ENCODE measurements at places on chromosomes 5 and 9.

GRCh38 chr9:86730163-86730928 is 217.0 kb downstream of the GAS1 start:
- no peak for DNase-seq

DNA sequence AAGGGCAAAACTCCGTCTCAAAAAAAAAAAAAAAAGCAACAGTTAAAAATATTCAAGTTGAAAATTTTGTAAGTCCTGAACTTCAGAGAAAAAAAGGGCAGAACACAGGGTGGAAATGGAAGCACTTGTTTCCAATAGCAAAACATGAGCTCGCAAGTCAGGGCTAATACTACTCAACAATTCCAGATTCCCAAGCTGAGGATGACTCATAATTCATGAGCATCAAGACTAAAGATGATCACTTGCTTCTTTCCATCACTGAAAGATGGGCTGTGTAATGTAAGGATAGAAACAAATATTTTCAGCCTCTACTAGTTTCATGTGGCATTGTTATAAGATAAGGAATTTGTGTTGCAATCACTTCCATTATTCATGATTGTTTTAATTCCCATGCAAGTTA is 33.5 kb upstream of the FST start:
- DNase-seq, result no peak

DNA sequence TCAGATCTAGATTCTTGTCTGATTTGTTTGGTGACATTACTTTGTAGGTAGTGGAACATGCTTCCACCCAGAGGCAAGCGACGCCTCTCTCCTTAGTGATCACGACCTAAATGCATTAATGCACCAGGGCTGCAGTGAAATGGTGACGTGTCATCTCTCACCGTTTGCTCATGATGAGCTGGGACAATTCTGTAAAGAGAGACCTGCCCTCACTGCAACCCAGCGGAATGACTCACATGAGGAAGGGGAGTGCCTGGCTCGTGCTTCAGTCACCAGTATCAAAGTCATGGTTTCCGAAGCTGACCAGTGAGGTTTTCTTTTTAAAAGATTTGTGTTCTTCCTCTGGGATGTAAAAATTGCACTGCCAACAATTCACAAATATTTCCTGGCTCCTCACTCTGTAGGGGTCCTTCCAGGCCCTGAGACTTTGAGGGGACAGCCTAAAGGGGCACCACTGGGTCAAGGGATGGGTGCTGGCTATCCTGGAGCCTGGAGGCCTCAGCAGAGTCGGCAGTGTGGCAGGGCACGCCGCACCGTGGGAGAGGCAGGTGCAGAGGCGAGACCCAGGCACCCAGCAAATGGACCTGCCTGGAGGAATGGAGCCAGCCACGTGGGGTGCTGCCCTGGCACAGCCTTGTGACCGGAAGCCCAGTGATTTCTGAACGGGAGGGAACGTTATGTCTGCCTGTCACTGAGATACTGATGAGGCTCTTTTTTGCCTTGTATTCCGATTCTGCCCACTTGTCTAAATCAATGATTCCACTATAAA is 17.3 kb downstream of the QSOX2 start:
- DNase-seq, result no peak

DNA sequence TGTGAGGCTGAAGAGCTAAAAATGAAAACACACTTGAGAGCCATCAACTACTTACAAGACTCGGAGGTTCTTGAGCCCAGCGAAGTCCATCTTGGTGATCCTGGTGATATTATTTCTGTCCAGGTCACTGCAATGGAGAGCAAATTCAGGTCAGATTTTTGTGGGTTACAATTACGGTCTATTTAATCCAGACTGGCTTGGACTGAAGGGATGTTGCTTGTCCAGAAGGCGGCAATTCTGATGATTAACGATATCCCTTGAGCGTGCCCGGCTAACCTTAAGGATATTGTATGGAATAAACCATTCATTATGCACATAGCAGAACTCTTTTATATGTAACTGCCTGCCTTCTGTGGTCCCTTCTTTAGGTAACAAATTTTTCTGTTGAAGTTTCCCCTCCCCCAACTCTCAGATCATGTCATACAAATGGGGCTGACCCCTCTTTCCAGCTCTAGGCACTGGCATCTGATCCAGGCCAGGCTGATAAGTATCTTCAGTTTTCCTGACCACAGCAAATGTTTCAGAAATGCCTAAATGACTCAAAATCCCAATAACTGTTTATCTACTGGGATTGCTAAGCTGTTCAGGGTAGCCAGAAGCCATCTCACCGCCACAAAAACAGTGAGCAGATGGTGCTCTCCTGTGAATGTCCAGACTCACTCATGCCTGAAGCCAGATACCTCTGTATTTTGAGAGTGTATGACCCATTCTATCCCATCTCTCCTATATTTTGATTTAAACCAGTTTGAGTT is 49.4 kb downstream of the SLIT3 start:
- DNase-seq, result no peak

- DNase-seq, result no peak
Measured at GRCh38 chr9:76454311-76454710, 4.7 kb upstream of the GCNT1 start.

DNA sequence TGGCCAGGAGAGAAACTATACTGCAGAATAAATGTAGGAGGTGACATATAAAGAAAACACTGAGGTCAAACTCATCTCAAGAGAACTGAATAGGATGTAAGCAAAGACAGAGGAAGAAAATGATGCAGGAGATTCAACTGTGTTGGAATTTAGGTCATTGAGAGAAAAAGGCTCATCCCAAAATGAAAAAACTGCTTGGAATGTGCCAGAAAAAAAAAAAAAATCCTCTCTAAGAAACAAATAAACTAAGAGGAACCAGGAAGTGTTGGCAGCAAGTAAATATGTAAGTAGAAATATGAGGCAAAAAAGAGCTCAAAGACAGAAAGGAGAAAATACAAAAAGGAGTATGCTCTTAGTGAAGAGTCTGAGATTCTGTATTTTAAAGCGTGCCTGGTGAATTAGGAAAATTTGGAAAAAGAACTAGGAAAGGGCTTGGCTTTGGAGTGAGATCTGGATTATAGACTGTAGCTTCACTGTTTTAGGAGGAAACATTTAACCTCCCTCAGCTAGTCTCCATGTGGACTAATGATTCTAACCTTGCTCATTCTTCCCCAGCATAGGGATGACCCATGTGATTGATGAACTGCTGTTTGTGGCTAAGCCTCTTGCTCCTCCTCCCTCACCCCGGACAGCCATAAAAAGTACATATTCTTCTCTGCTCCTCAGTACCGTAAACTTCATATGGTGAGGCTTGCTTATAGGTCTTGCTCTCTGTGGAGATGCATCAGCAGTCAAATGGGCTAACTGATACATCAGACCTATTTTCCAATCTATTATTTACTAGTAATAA is 185.6 kb upstream of the POU5F2 start:
- no peak for DNase-seq

DNA sequence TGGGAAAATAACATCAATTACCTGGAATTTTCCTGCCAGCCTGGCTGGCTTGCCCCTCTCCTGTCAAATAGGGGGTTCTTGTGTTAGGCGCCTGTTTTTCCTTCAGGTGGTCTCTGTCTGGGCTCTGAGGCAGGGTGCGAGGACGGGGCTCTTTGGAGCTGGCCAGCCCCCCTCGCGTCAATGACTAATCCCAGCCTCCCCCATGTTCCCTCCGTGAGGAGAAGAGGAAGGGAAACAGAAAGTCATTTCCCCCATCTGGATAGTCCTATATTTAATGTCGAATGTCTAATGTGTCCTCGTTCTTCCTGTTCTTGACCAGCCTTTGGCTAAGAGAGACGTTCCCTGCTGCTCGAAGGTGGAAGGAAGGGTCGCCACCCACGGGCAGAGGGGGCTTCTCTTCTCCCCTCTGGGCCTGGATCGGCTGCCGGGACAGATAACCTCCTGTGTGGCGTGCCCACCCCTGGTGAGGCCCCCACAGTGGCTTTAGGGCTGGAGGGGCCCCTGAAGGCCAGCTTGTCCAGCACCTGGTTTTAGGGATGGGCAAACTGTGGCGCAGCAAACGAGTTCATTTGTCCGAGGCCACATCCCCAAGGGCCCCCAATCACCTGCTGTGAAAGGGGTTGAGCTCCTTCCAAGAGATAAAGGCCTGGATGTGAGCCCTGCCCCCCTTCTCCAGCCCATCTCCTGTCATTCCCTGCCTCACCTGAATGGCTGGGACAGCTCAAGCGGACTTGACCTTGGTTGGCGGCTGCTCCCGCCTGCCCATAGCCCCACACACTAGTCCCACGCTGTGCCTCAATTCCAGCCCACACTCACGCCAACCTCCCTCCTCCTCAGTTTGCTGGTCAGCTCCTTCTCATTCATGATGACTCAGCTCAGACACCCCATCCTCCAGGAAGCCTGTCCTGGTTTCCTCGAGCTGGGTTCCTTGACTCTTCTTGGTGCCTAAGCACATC is 35.9 kb upstream of the UNC5A start:
- no peak for DNase-seq

DNA sequence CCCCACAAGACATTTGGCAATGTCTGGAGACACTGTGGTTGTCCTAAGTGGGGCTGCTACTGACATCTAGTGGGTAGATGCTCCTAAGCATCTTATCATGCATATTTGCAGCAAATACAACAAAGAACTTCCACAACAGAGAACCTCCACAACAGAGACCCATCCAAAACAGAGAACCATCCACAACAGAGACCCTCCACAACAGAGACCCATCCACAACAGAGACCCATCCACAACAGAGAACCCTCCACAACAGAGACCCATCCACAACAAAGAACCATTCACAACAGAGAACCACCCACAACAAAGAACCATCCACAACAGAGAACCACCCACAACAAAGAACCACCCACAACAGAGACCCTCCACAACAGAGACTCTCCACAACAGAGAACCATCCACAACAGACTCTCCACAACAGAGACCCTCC is 32.8 kb downstream of the ARPC5L start:
- peak; percentile 56 for DNase-seq

GRCh38 chr5:174720612-174721529 is 3.5 kb upstream of the MSX2 start:
- DNase-seq, result no peak

All from central memory CD4-positive, alpha-beta T cell (primary cell).